ENCODE measurements at places on chromosomes 3 and 15. TPM values are rescaled to one million over a fixed set of nuclear protein-coding genes. Genes with fewer than 3 reads are reported as not detected.

WDR49 gene
- 0.64 TPM for total RNA-seq

PLA2G4B gene
- total RNA-seq, result 4.3 TPM

TADA3 gene
- 40.4 TPM for total RNA-seq

CACNA1D gene
- total RNA-seq, result 0.45 TPM

GRIP2 gene
- 0.71 TPM for total RNA-seq

ECE2 gene
- not detected for total RNA-seq

RLBP1 gene
- total RNA-seq, result not detected

KBTBD12 gene
- total RNA-seq, result 0.10 TPM

LRIG1 gene
- 25.2 TPM for total RNA-seq

GABRR3 gene
- not detected for total RNA-seq

MUC4 gene
- not detected for total RNA-seq

PARP3 gene
- 19.7 TPM for total RNA-seq

EXOG gene
- total RNA-seq, result 7.3 TPM

C3orf62 gene
- total RNA-seq, result 5.8 TPM

SCN11A gene
- total RNA-seq, result 0.32 TPM

PRR20G gene
- not detected for total RNA-seq

HYAL2 gene
- total RNA-seq, result 118 TPM

P2RY1 gene
- 4.3 TPM for total RNA-seq

PPP1R14D gene
- total RNA-seq, result not detected

OR5K2 gene
- not detected for total RNA-seq

SNURF gene
- total RNA-seq, result 2.6 TPM

CRYGS gene
- 3.1 TPM for total RNA-seq

ACY1 gene
- total RNA-seq, result 35.1 TPM

POLQ gene
- 0.51 TPM for total RNA-seq

FAM174B gene
- 15.4 TPM for total RNA-seq

CPNE4 gene
- total RNA-seq, result not detected

AHSG gene
- not detected for total RNA-seq

RYR3 gene
- total RNA-seq, result 0.48 TPM

C3orf22 gene
- not detected for total RNA-seq

EFHB gene
- 1.3 TPM for total RNA-seq

MKRN3 gene
- total RNA-seq, result not detected

NMNAT3 gene
- 4.6 TPM for total RNA-seq

ST8SIA2 gene
- total RNA-seq, result not detected

TM4SF1 gene
- 87.8 TPM for total RNA-seq

ATP2B2 gene
- 0.16 TPM for total RNA-seq

GATM gene
- 10.6 TPM for total RNA-seq

RASL12 gene
- 4.7 TPM for total RNA-seq

COLQ gene
- 0.74 TPM for total RNA-seq

TMEM266 gene
- total RNA-seq, result 0.19 TPM

VPS33B gene
- total RNA-seq, result 13.4 TPM

PLA2G4E gene
- total RNA-seq, result not detected

PLA2G4D gene
- not detected for total RNA-seq

ZBBX gene
- not detected for total RNA-seq

C2CD4B gene
- 12.1 TPM for total RNA-seq

ACAN gene
- total RNA-seq, result 1.4 TPM

CLRN1 gene
- total RNA-seq, result not detected

SAMD7 gene
- total RNA-seq, result not detected
